ENCODE measurements at places on chromosomes 7 and 10.

DNA sequence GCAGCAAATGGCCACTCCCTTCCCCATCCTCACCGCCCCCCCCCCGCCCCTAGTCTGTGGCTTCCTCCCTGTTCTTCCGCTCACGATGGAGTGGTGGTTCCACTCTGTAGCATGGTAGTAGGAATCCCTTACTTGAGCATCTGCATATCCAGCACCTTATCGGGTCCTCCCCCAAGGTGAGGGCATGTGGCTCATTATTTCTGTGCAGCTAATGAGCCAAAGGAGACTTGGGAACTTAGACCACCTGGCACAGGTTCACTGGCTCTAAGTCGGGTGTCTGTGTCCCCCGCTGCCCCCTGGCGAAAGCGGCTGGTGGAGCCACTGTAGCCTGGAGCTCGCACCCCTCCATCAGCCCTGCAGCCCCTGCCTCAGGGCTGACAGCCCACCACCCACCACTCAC is 22.8 kb upstream of the GPR26 start:
- no peak for DNase-seq

GRCh38 chr10:60417901-60418300 is 28.2 kb upstream of the ANK3 start:
- DNase-seq = no peak

- no peak for DNase-seq
Measured at GRCh38 chr10:44201656-44202055, 183.2 kb downstream of the CXCL12 start.

GRCh38 chr10:114629824-114630730 is 28.0 kb downstream of the ABLIM1 start:
- DNase-seq = no peak

- DNase-seq = no peak
Measured at GRCh38 chr10:78860260-78860914, 208.4 kb upstream of the ZMIZ1 start.
